ENCODE measurements at places on chromosomes 7 and 10. TPM values are rescaled to one million over a fixed set of nuclear protein-coding genes. Genes with fewer than 3 reads are reported as not detected.

ARHGEF35 gene
- total RNA-seq: 29.6 TPM

HPSE2 gene
- not detected for total RNA-seq

PRXL2A gene
- 88.7 TPM for total RNA-seq

ZNF716 gene
- not detected for total RNA-seq

- peak; percentile 77 for DNase-seq
Measured at GRCh38 chr10:29618341-29619171, 16.2 kb downstream of the SVIL start.

GRCh38 chr10:30489346-30489745, 55.4 kb downstream of the MAP3K8 start:
- no peak for DNase-seq

DNA sequence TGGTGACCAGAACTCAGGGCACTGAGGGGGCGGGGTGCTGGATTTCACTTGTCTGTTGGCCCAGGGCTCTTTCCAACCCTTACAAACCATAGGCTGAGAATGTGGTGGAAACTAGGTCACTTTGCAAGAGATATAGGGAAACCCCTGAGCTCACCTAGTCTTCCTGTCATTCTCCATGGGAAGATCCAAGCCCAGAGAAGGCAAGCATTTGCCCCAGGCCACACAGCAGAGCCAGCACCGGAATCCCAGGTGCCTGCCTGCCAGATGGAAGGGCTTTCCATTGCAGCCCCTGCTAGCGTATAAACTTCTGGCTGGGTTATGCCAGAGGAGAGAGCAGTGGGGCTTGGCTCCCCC, 427 bp downstream of the PYROXD2 start:
- DNase-seq: no peak

- peak; percentile 19 for DNase-seq
Measured at GRCh38 chr10:75234683-75235374, 928 bp downstream of the COMTD1 start.

DNA sequence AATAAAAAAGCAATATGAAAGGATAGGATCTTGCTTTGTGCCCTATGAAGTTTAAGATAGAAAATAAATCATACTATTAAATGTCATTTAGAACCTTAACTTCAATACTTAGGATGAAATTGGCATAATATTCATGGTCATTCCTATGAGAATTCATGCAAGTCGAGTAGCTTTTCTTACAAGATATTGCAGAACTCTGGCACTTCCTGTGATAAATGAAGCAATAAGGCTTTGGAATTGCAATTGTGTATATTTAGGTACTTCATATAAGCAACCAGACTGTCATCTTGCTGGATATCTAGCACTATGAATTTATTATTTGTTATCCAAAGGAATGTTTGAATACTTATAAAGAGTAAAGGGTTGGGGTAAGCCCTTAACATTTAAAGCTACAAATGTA, 116.5 kb downstream of the ZNF438 start:
- no peak for DNase-seq

DNA sequence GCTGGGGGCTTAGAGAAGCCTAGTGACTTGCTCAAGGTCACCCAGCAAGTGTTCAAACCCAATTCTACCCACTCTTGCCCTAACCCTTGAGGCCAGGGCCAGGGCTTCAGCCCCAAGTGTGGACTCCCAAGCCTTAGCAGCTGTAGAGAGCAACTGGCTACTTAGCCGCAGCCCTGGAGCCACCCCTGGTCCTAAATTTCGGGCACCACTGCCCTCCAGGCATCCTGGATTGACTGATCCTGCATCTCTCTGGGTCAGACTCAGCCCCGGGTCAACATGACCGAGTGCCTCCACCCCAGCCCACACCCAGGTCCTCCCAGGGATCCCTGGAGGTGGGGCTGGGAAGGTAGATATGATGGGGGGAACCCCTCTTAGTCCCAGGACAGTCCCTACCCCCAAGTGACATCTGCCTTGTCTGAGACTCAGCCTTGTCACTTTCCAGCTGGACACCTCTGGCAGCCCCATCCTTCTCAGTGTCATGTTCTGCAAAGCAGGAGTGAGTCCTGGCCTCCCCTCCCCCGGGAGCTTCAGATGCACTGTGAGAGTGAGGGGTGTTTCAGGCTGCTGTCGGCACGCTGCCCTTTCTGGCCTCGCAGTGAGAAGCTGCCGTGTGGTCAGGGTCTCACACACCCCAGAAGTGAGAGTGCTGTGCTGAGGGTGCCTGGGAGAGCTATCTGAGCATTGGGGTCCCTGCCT, 89.8 kb downstream of the ZMIZ1 start:
- no peak for DNase-seq

GRCh38 chr7:33639552-33640197, 265.7 kb upstream of the BMPER start:
- DNase-seq: no peak

DNA sequence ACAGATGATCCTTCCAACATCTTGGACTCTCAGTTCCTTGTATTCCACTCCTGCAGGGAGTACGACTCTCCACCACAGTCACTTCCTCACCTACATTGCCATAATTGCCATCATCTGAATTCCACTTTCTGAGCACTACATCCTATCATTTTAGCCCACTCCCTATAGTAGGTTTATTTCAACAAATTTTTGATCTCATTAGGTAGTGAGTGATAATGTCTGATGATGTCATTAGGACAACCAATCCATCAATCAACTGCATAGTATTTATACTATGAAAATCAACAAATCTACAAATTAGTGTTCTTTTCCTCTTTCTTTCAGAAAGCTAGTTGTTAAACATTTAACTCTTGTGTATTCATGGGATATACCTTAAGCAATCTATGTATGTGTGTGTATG, 13.7 kb upstream of the TRA2A start:
- no peak for DNase-seq

- DNase-seq: no peak
Measured at GRCh38 chr10:114202812-114203211, 23.7 kb downstream of the TDRD1 start.
